HS-5 (cell line): ENCODE measurements at places on chromosomes 3 and 15.

DNA sequence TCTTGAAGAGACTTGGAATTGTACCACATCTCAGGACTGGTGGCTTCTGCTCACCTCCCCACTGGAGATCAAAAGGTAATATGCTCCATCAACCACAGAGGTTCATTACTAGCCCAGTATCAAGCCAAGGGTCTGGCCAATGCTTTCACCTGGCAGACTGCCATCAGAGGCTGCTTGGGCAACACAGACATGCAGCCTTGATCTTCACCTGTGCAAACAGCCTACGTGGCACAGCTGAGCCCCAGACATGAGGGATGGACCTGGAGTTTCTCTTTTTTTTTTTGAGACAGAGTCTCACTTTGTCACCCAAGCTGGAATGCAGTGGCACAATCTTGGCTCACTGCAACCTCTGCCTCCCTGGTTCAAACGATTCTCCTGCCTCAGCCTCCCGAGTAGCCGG lies 105.6 kb upstream of the HES1 start:
- DNase-seq, result no peak

DNA sequence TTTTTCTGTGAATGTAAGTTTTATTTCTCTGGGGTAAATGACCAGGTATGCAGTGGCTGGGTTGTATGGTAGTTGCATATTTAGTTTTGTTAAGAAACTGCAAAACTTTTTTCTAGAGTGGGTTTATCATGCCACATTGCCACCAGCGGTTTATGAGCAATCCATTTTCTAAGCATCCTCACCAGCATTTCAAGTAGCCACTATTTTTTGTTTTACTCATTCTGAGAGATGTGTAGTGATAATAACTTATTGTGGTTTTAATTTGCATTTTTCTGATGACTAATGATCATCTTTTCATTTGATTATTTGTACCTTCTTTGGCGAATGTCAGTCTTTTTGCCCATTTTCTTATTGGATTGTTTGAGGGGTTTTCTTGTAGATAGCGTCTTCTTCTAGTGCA lies 56.2 kb downstream of the SPRED1 start:
- no peak for DNase-seq

- no peak for DNase-seq
Observed at GRCh38 chr15:40255033-40255432, 16.2 kb downstream of the PAK6 start.

GRCh38 chr3:43128464-43128863 lies 22.6 kb upstream of the POMGNT2 start:
- no peak for DNase-seq

GRCh38 chr15:66795851-66796250 lies 93.8 kb downstream of the SMAD6 start:
- no peak for DNase-seq

- DNase-seq, result no peak
Observed at GRCh38 chr3:33941804-33942203, 143.4 kb downstream of the PDCD6IP start.

- DNase-seq, result no peak
Observed at GRCh38 chr3:151145713-151146070, 57.3 kb downstream of the GPR171 start.

GRCh38 chr3:16177962-16178627 lies 3.6 kb downstream of the GALNT15 start:
- DNase-seq, result no peak

GRCh38 chr3:173221010-173221409 lies 80.0 kb upstream of the SPATA16 start:
- DNase-seq, result peak; percentile 4

- no peak for DNase-seq
Observed at GRCh38 chr3:81437683-81438082, 323.8 kb downstream of the GBE1 start.

- no peak for DNase-seq
Observed at GRCh38 chr3:16127249-16127648, 47.2 kb upstream of the GALNT15 start.

GRCh38 chr3:38067508-38068233 lies 28.7 kb downstream of the DLEC1 start:
- DNase-seq, result no peak

GRCh38 chr15:80890341-80891005 lies 99.1 kb downstream of the MESD start:
- DNase-seq, result no peak

DNA sequence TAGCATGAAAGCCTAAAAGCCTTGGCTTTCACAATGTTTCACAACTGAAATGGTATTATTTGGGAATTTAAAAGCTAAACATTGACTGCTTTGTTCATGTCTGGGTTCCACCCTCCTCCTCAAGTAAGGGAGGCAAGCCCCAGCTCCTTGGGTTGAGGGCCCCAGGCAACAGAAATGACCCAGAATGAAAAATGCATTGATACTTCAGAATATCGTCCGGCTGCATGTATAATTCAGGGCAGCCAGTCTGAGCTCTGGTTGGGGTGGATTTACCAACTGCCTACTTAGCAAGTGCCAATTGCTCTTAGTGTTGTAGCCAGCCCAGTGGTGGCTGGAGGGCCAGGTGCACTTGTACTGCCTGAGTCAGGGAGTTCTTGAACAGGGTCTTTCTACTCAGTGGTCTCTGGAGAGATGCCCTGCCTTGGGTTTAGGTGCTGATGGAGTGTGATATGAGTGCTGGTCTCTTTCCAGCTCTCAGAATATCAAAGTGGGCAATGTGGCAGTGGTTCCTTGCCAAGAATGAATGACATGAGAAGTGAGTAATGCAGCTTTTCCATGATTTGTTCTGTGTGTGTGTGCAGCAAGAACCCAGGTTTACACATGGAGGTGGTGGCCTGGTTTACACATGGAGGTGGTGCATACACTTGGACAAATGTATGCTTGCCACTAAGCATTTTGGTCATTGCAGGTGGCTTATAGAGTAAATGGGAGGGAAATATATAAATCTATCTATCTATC lies 40.9 kb upstream of the ADAMTSL3 start:
- no peak for DNase-seq

GRCh38 chr15:92617549-92618520 lies 37.7 kb downstream of the FAM174B start:
- DNase-seq, result peak; percentile 13

- DNase-seq, result no peak
Observed at GRCh38 chr3:51646091-51646490, 25.0 kb upstream of the TEX264 start.

DNA sequence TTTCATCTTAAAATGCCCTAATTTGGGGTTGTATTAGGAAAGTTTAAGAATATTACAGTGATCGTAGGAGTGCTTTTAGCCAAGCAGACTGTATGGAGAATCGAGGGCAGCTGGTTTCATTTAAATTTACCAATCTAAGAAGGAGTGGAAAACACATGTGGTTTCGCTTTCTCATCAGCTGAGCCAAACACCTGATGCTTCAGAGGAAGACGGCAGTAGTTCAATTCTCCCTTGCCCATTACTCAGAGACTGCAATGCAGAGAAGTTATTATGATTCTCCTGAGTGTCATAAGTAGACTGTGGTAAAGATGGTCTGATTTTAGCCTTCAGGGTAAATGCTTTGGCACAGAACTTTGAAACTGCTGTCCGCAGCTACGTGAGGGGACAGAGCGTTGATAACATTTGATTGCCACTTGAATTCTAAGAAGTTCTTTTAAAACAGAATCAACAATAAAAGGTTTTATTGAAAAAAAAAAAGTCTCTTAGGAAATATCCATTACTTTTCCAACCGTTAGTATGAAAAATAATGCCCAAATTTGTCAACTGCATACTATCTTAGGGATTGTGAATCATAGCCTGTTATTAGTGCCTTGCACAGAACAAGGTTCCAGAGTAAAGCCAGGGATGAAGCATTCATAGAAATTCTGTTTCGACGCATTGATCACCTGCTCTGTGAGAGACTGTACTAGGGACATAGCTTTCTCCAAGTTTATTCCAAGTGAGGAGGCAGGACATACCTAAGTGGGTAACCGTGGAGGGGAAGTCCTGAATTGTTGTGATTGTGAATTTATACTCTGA lies 25.6 kb downstream of the LYSMD4 start:
- no peak for DNase-seq

GRCh38 chr15:92451225-92451825 lies 57.6 kb downstream of the ST8SIA2 start:
- DNase-seq, result peak; percentile 9

GRCh38 chr3:169146179-169146665 lies 517.3 kb downstream of the MECOM start:
- no peak for DNase-seq

DNA sequence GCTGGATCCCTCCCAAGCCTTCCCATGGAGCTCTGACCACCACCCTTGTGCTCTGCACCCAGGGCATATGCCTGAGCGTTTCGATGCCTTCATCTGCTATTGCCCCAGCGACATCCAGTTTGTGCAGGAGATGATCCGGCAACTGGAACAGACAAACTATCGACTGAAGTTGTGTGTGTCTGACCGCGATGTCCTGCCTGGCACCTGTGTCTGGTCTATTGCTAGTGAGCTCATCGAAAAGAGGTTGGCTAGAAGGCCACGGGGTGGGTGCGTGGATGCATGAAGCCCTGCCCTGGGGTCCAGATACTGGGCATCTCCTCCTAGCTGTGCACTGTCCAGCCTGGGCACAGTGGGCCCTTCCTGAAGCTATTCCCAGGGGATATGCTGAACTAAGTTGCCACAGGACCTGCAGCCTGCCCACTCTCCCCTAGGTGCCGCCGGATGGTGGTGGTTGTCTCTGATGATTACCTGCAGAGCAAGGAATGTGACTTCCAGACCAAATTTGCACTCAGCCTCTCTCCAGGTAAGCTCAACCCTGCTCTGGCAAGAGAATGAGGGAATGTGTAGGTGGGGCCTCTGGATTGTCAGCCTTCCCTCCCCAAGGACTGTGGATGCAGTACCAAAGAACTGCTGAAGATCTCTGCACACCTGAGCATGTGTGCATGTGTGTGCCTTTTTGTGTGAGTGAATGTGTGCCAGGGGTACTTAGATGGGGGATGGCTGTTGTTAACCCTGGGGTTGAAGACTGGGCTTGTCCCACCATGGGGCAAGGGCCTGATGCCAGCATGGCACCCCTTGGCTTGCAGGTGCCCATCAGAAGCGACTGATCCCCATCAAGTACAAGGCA lies 2.1 kb downstream of the MYD88 start:
- no peak for DNase-seq
